Stimulated activated CD4-positive, alpha-beta T cell treated with anti-CD3 and anti-CD28 coated beads, Interleukin-1b, Interleukin-23, amount 100 ng/mL, for 1 hour (primary cell): ENCODE measurements at places on chromosomes 7 and 10.

DNA sequence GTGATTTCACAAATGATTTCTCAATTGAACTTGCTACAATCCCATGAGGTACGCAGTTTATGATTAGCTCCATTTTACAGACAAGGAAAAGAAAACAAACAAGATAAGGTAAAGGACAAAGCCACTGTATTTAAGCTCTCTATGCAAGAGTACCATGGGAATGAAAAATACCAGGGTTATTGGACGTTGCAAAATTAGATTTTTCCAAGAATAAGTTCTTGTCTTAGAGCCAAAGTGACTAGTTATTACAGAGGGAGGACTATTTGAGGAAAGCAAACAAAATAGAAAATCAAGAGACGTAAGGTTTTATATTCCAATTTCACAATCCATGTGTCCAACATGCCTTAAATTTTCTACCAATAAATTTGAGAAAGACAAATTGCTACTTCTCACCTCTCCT lies 97.9 kb upstream of the PTN start:
- DNase-seq, result no peak

DNA sequence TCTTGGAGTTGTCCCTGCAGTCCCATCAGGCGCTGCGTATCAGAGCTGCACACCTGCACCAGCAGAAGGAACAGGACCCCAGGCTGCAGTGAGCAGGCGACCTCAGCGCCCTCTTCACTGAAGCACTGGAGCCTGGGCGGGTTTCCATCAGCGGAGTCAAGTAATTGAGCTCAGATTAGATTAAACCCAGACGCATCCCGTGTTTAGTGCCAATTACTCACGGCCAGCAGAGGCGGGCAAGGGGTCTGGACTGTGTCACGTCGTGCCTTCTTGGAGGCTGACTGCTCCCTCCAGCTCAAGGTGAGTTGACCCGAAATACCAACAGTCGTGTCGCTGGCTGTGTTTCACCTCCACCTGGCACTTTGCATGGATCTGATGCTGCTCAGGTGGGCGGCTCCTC lies 123.6 kb downstream of the CXCL12 start:
- DNase-seq, result no peak

- DNase-seq, result no peak
Measured at GRCh38 chr10:29030900-29031299, 258.0 kb upstream of the LYZL1 start.

- DNase-seq, result no peak
Measured at GRCh38 chr10:88545359-88545758, 37.8 kb downstream of the RNLS start.

DNA sequence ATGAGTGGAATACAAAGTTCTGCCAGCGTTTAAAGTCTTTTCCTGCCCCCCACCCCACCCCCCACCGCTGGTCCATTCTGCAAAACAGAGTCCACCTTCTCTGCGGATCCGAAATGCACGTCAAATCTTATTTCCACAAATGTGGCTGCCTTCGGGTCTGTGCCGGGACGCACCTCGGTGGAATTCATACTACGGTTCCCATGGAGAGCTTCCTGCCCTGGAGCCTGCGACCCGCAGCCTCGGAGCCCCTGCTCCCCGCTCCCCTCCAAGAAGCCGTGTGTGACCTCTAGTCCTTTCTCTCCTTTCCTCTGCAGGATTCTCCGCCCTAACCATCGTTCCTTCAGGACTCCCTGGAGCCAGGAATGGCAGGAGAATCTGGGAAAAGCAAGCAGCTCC lies 12.5 kb upstream of the CALML5 start:
- DNase-seq, result no peak

DNA sequence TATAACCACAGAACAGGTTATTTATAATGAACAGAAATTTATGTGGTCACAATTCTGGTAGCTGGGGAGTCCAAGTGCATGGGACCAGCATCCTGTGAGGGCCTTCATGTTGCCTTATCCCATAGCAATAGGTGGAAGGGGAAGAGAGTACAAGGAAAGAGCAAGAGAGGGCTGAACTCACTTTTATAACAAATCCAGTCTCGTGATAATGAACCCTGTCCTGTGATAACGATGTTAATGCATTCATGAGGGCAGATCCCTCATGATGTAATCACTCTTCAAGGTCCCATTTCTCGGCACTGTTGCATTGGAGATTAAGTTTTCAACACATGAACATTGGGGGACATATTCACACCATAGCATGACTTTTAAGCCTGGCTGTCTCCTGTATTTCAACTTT lies 27.4 kb upstream of the CCDC7 start:
- no peak for DNase-seq

DNA sequence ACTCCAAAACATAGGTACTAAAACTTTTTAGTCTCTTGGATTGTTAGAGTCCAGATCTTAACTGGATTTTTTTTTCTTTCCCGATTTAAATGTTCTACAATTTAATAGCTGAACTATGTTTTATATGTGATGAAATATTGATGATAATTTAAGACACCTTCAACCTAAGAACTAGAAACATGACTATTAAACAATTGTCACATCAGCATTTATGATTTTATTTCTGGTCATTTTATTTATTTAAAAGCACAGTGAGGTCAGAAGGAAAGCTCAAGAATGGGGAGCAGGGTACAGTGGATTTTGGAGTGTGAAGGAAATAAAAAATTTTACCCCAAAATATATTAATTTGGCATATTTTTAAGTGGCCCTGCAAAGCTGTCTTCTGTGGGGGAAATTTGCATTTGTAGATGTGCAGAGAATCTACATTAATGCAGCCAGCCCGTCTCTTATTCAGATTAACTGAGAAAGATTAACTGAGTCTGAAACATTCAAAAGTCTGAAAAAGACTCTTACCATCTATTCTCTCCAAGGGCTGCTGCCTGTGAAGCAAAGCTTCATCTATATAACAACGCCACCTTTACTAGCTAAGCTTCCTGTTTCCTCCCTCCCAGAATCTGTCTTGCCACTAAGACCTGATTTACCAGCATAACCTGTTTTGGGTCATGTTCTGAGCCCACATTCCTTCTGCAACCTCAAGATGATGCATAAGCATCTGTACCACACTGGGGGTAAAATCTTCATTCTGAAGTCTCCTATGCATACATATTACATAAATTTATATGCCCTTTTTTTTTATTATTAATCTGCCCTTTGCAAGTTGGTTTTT lies 86.4 kb downstream of the TMEM106B start:
- DNase-seq, result no peak

- DNase-seq, result no peak
Measured at GRCh38 chr10:125828311-125828710, 5.0 kb downstream of the BCCIP start.

DNA sequence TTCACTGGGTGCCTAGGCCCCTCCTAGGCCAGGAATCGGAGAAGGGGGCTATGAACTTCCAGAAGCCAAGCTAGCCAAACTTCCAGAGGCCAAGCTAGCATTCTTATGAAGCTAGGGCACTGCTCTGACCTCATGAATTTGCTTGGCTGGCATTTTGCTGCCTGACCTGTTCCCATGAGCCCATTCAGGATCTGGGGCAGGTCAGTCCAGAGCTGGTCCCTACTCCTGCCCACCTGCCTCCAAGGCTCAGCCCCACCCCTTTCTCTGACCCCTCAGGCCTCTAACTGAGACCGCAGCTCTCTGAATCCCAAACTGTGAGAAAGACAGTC lies 1.3 kb upstream of the PPIF start:
- no peak for DNase-seq

GRCh38 chr7:116551692-116552091 lies 26.9 kb downstream of the CAV1 start:
- no peak for DNase-seq

- no peak for DNase-seq
Measured at GRCh38 chr7:106180721-106181120, 68.6 kb upstream of the SYPL1 start.

GRCh38 chr7:75596727-75597614 lies 104.9 kb downstream of the SPDYE5 start:
- no peak for DNase-seq
